GM23338 (cell line): ENCODE measurements at places on chromosomes 11 and 22.

DNA sequence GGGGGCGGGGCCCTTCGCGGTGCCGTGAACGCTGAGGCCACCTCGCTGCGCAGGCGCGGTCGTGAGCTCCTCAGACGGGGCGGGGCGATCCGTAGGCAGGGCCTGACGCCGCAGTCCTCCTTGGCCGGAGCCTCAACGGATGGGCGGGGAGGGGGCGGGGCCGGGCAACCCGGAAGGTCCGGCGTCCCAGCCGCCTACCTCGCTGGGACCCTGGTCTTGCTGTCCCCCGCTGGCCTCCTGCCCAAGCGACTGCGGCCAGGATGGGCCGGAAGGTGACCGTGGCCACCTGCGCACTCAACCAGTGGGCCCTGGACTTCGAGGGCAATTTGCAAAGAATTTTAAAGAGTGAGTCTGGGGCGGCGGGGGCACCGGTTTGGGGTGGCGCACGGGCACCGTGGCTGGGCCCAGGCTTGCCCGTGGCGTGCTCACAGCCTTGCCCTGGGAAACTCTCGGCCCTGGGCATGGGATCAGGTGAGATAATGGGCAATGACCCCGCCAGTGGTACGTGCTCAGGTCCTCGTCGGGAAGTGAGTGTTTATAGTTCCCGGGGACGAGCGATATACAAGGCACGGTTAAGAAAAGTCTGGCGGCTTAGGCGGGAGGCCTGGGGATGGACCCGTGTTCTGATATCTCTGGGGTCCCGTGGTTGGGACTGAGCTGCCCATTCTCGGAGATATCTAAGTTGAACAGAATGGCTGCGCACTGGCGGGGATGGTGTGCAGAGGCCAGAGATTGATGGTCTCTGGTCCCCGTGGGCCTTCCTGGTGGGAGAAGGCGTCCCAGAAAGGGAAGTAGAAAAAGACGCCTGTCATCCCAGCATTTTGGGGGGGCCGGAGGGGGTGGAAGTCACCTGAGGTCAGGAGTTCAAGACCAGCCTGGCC is at the start of gene NADSYN1:
Gene NADSYN1, plus strand, starts transcription at position 167 of the 881 bp plus-strand sequence. Its CDS starts 94 bp downstream, at position 261.
- DNase-seq: peak; percentile 98

GRCh38 chr11:68275721-68276507 is 4.1 kb upstream of the C11orf24 start:
- DNase-seq: no peak

DNA sequence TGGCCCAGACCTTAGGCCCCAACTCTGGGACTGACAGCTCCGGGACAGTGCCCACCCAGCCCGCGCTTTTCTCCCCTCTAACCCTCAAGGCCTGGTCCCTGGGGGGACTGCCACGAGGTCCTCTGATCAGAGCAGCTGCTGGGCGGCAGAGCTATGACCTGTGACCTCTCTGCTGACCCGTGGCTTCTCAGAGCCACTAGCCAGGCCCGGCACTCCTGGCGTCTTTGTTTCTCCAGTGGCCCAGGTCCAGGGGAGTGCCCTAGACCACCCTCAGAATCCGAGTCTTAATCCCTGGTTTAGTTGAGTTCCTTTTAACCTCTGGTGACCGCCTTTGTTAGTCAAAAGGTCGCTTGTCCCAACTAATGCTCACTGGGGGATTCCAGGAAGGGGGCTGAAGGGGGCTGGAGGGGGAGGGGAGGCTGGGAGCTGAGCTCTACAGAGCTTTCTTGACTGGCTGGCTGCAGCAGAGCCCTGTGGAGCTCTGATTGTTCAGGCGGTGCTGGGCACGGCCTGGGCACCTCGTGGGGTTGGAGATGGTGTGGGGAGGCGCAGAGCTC is 1.2 kb downstream of the FBLN1 start:
- peak; percentile 80 for DNase-seq

- no peak for DNase-seq
Measured at GRCh38 chr11:2776351-2777061, 76.7 kb upstream of the KCNQ1OT1 start.
